Thyroid gland (tissue), 4 donors: ENCODE measurements at places on chromosomes 6 and 20. TPM values are rescaled to one million over a fixed set of nuclear protein-coding genes. Genes with fewer than 3 reads are reported as not detected.

The COL10A1 gene
- not detected for total RNA-seq

The SRSF12 gene
- 2.4 TPM for total RNA-seq

The LIN28B gene
- total RNA-seq = 0.24 TPM

The FOXC1 gene
- total RNA-seq = 3.8 TPM

The FILIP1 gene
- 9.3 TPM for total RNA-seq

- H3K36me3 ChIP-seq = peaks cover 50% of the 10 kb centered on the region
- no peak overlapping the region for H3K4me3 ChIP-seq
- DNase-seq = no peak
- no peaks in the 10 kb centered on the region for H3K4me1 ChIP-seq
- no peak overlapping the region for H3K27ac ChIP-seq
- H3K27me3 ChIP-seq = no peaks in the 10 kb centered on the region
Observed at GRCh38 chr6:96554558-96554957, 8.4 kb upstream of the FHL5 start.

GRCh38 chr20:43761386-43762340 is 34.9 kb upstream of the GTSF1L start:
- H3K36me3 ChIP-seq = no peaks in the 10 kb centered on the region
- H3K27ac ChIP-seq = no peak overlapping the region
- H3K4me1 ChIP-seq = no peaks in the 10 kb centered on the region
- no peak overlapping the region for H3K4me3 ChIP-seq
- H3K27me3 ChIP-seq = no peaks in the 10 kb centered on the region
- DNase-seq = no peak

DNA sequence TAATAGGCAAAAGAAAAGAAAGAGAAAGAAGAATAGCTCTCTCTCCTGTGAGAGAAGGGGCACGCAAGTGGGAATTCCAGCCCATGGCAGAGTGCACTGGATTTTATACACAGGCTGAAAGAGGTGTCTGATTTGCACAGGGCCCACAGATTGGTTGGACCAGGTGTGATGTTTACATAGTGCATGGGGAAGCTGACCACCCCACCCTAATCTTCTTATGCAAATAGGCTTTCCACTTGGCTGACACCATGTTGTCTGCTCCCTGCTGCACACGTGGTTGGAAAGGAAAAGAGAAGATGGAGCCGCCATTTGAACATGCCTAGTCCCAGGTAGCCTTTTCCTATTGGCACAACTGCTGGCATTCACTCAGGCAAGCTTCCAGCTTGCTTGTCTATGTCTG is 20.2 kb downstream of the MICA start:
- DNase-seq = no peak
- no peaks in the 10 kb centered on the region for H3K27me3 ChIP-seq
- H3K4me3 ChIP-seq = no peak overlapping the region
- H3K36me3 ChIP-seq = no peaks in the 10 kb centered on the region
- no peak overlapping the region for H3K27ac ChIP-seq
- H3K4me1 ChIP-seq = no peaks in the 10 kb centered on the region

GRCh38 chr6:122709922-122710512 is 69.5 kb upstream of the FABP7 start:
- DNase-seq = no peak
- H3K27me3 ChIP-seq = no peaks in the 10 kb centered on the region
- no peaks in the 10 kb centered on the region for H3K36me3 ChIP-seq
- H3K27ac ChIP-seq = no peak overlapping the region
- H3K4me1 ChIP-seq = no peaks in the 10 kb centered on the region
- no peak overlapping the region for H3K4me3 ChIP-seq

GRCh38 chr20:25072226-25072811 is 9.6 kb downstream of the VSX1 start:
- no peaks in the 10 kb centered on the region for H3K4me1 ChIP-seq
- no peak overlapping the region for H3K4me3 ChIP-seq
- H3K27me3 ChIP-seq = no peaks in the 10 kb centered on the region
- DNase-seq = no peak
- no peaks in the 10 kb centered on the region for H3K36me3 ChIP-seq

GRCh38 chr20:42313704-42314103 is 695.5 kb upstream of the CHD6 start:
- H3K4me3 ChIP-seq = no peak overlapping the region
- no peaks in the 10 kb centered on the region for H3K36me3 ChIP-seq
- H3K27me3 ChIP-seq = no peaks in the 10 kb centered on the region

GRCh38 chr6:14108571-14109410 is 8.8 kb upstream of the CD83 start:
- H3K36me3 ChIP-seq = no peaks in the 10 kb centered on the region
- H3K4me3 ChIP-seq = no peak overlapping the region
- DNase-seq = peak; percentile 37
- H3K27ac ChIP-seq = no peak overlapping the region
- H3K4me1 ChIP-seq = no peaks in the 10 kb centered on the region

GRCh38 chr6:1412901-1413300 is 23.5 kb downstream of the FOXF2 start:
- H3K4me1 ChIP-seq = no peaks in the 10 kb centered on the region
- H3K27ac ChIP-seq = no peak overlapping the region
- H3K4me3 ChIP-seq = no peak overlapping the region
- H3K27me3 ChIP-seq = no peaks in the 10 kb centered on the region
- no peak for DNase-seq

DNA sequence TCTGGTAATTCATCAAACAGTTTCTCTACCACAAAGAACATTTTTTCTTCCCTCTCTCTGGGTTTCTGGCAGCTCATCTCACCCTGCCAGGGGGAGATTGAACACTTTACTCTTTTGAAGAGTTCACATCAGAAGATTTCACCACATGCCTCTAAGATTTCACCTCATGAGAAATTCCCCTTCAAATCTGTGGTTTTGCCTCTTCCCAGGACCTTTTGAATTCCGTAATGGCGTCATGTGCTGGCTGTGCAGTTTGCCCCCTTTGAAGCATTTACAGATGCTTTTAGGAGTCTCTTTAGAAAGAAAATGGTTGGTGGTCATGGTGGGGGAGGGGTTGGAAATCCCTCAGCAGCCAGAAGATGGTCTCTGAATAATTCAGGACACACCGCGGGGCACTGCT is 486.1 kb downstream of the QKI start:
- H3K4me3 ChIP-seq = no peak overlapping the region
- no peaks in the 10 kb centered on the region for H3K4me1 ChIP-seq
- H3K36me3 ChIP-seq = no peaks in the 10 kb centered on the region
- no peak for DNase-seq
- no peaks in the 10 kb centered on the region for H3K27me3 ChIP-seq

- peaks cover 45% of the 10 kb centered on the region for H3K4me1 ChIP-seq
- DNase-seq = no peak
- no peaks in the 10 kb centered on the region for H3K27me3 ChIP-seq
- no peak overlapping the region for H3K27ac ChIP-seq
- no peak overlapping the region for H3K4me3 ChIP-seq
Observed at GRCh38 chr6:13425943-13426931, 61.2 kb downstream of the GFOD1 start.

DNA sequence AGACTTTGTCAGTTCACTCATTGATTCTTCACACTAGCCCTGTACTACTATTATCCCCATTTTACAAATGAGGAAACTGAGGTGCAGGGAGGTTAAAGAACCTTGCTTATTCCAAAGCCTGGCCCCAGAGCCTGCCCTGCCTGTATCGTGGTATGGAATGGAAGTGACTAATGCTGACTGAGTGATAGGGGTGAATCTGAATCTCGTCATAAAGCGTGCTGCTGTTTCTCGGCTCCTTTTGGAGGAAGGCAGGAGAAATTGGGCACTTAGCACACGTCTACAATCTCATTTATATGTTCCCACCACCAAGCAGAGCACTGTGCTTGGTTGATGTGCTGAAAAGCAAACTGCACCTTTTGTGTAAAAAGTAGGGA is 17.1 kb downstream of the GFRA4 start:
- H3K27ac ChIP-seq = no peak overlapping the region
- H3K4me3 ChIP-seq = no peak overlapping the region
- H3K27me3 ChIP-seq = no peaks in the 10 kb centered on the region
- no peak for DNase-seq
- H3K4me1 ChIP-seq = peaks cover 7% of the 10 kb centered on the region

GRCh38 chr6:11458509-11458908 is 79.0 kb upstream of the TMEM170B start:
- H3K27ac ChIP-seq = no peak overlapping the region
- H3K27me3 ChIP-seq = no peaks in the 10 kb centered on the region
- H3K4me1 ChIP-seq = peaks cover 29% of the 10 kb centered on the region
- no peak for DNase-seq
- H3K4me3 ChIP-seq = no peak overlapping the region

GRCh38 chr6:163198396-163198795 is 216.1 kb upstream of the QKI start:
- no peaks in the 10 kb centered on the region for H3K4me1 ChIP-seq
- H3K27ac ChIP-seq = no peak overlapping the region
- H3K36me3 ChIP-seq = no peaks in the 10 kb centered on the region
- no peak for DNase-seq
- H3K27me3 ChIP-seq = no peaks in the 10 kb centered on the region
